ENCODE measurements at places on chromosomes 2 and 18.
A peak's percentile ranks its signal among the peaks of the same experiment; 100 is the strongest.

- no peak for DNase-seq
Measured at GRCh38 chr2:170571612-170572011, 143.5 kb upstream of the SP5 start.

DNA sequence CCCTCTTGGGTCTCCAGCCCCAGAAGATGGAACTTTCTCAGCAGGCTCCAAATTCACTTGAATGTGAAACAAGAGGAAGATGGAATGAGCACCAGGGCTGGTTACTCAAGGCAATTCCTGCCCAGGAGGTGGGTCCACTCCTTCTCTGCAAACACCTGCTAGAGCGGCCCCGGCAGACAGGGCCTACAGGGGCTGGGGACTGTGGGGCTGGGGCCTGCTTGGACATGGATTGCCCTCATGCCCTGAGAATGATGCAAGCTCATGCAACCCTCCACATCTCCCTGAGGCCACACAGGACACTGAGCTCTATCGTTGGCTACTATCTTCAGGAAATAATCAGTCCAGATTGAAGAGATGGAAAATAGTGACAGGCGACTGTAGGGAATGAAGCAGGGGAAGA, 39.1 kb downstream of the TFCP2L1 start:
- no peak for DNase-seq

DNA sequence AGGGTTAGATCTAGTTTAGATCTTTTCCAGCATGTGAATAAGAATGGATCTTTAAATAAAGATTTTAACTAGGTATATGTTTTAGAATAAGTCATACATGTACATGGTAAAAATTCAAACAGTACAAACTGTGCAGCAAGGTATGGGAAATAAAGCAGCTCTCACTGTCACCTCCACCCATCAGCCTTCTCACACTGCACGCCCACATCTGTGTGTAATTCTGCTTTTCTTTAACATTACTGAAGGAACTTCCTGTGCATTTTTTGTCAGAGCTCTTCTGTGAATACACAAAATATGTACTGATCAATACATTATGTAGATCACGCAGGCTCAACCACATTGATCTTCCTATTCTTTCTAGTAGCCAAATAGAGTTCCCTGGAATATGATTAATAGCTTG, 3.4 kb downstream of the CASP8 start:
- DNase-seq = no peak

- no peak for DNase-seq
Measured at GRCh38 chr2:40433736-40434135, 18.2 kb downstream of the SLC8A1 start.

DNA sequence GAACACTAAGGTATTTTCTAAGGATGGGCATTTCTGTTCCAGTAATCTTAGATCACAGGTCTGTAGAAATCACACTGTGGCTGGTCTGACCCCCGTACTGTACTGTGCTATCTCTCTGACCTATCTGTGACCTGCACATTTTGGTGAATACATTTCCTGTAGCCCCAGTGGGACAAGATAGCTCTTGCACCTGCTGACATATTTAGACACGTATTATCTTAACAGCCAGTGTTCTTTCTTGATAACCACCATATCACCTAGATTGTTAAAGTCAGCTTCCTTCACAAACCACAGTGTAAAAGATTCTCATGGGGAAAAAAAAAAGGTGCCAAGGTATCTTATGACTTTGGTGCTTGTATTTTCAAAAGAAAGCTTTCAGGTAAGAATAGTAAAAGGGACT, 39.8 kb upstream of the TMEM247 start:
- no peak for DNase-seq

GRCh38 chr18:6279308-6279707, 135.4 kb downstream of the L3MBTL4 start:
- no peak for DNase-seq

- no peak for DNase-seq
Measured at GRCh38 chr18:68418226-68418868, 296.6 kb downstream of the TMX3 start.

DNA sequence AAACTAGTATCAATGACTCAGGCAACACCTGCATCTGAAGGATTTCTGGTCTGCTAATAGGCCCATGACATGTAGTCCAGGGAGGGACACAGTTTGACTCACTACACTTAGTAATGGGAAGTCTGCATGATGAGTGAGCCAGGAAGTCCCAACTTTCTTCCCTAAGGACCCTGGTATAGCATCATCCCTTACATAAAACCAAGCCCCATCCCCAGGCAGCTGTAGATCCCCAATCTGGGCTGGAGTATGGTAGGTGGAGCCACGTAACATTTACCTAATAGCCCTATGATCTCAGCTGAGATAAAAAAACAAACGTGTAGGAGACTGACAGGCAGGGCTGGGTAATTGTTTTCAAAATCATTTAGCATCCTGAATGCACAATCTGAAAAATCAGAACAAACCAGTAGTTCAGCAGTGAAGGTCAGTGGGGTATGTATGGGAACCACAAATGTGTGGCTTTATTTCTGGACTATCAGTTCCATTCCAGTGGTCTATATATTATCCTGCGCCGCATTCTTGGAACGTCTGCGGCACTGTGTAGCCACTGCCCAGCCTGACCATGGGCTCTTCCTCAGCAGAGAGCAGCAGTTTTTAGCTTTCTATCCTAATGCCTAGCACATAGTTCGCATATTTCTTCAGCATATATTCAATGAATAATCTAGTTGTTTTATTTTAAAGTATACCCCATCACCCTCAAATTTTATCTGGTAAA, 33.5 kb downstream of the EPB41L3 start:
- DNase-seq = peak; percentile 50

DNA sequence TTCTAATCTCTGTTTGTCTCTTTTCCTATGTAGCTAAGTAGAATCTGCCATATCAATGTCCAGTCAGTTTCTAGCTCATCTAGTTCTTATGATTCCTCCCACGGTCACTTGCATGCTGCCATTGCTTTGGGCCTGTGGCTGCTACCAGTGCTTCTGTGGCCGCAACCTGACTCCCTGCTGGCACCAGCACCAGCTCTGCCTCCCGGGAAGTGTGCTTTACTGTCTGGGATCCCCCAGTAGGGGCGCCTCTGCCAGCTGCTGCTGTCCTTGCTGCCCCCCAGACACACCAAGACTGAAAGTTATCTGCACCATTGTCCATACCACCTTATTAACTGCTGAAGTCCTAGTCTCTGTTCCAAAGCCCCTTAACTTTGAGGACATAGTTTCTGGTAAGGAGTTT, 56.3 kb downstream of the RAPGEF4 start:
- DNase-seq = no peak

- no peak for DNase-seq
Measured at GRCh38 chr2:22221006-22221405, 1097.2 kb downstream of the TDRD15 start.

- DNase-seq = no peak
Measured at GRCh38 chr2:109446278-109447131, 167.3 kb downstream of the SEPTIN10 start.

GRCh38 chr2:167345559-167345958, 457.3 kb downstream of the XIRP2 start:
- peak; percentile 80 for DNase-seq

DNA sequence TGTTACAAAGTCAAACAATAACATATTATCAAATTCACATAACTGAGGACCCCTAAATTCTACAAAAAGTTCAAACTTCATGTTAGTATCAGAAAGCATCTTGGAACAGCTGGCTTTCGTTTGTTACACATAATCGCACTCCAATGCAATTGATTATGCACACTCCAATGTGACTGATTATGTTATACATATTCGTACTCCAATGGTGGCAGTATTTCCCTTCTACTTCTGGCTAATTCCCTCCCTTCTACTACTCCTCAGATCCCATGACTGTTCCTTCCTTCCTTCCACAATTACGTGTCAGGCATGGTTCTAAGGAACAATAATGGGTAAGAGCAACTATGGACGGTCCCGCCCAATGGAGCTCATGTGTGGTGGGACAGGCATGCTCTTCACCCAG, 137.1 kb upstream of the CCDC150 start:
- no peak for DNase-seq

- DNase-seq = no peak
Measured at GRCh38 chr2:220451438-220451837, 824.0 kb downstream of the SLC4A3 start.

DNA sequence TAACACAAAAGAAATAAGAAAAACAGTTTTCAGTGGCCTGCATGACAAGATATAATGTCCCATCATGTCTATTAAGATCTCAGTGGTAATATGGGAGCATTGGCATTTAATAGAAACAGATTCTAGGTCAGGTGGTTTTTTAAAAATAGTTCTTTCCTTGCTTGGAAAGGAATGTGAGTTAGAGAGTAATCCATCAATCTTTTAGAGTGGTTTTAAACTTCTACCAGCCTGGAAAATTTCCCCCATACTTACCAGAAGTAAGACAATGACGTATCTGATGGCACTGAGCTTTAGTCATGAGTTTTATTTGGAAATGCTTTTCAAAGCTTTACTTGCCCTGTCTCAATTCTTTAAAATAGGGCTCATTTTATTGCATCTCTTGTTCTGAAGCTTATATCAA, 441.7 kb upstream of the SMIM21 start:
- no peak for DNase-seq

GRCh38 chr2:152682663-152683062, 34.6 kb downstream of the PRPF40A start:
- DNase-seq = no peak

- DNase-seq = no peak
Measured at GRCh38 chr2:126860385-126860784, 38.3 kb upstream of the TEX51 start.

GRCh38 chr18:79227621-79228020, 158.4 kb downstream of the ATP9B start:
- DNase-seq = no peak

DNA sequence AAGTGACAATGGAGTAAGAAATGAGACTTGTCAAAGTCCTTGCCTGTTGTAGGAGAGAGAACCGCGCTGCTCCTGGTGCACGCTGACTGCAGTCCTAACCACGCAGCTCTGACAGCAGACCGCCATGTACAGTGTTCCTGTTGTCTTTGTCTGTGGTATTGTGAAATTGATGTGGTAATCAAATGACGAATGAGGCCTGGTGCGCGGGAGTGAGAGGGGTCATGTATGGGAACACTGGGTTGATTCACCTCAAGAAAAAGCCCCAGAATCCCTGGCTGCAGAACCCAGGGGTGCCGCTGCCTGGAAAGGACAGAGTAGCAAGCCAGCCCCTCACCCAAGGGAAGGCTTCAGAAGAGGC, 64.0 kb downstream of the INPP4A start:
- no peak for DNase-seq

DNA sequence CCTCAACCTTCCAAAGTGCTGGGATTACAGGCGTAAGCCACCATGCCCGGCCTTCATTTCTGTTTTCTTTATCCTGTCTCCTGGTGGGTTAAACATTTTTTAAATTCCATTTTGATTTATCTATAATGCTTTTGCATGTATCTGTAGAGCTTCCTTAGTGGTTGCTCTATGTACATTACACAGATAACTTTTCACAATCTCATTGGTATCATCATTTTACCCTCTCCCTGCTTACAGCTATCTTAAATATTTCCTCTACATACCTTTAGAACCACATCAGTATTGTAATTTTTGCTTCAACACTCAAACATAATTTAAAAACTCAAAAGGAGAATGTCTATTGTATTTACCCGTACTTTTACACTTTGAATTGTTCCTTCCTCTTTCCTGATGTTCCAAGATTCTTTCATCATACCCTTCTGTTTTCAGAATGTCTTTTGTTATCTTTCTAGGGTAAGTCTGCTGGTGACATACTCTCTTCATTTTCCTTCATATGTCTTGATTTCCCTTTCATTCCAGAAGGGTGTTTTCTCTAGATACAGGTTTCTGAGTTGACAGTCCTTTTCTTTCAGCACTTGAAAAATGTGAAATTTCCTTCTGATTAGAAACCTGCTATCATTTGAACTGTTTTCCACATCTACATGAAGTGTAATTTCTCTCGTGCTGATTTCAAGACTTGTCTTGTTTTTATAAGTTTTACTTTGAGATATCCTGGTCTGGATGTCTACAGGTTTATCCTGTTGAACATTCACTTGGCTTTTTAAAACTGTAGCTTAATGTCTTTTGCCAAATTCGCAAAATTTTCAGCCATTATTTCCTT, 21.9 kb downstream of the PPP3R1 start:
- no peak for DNase-seq

- no peak for DNase-seq
Measured at GRCh38 chr2:150538651-150539201, 51.3 kb upstream of the RND3 start.

- DNase-seq = peak; percentile 83
Measured at GRCh38 chr2:147572622-147573021, 272.2 kb upstream of the ACVR2A start.

GRCh38 chr2:207225773-207226172, 60.0 kb upstream of the KLF7 start:
- DNase-seq = no peak

GRCh38 chr2:173028671-173029070, 47.0 kb upstream of the MAP3K20 start:
- no peak for DNase-seq

- no peak for DNase-seq
Measured at GRCh38 chr2:108605947-108606346, 71.7 kb downstream of the LIMS1 start.

DNA sequence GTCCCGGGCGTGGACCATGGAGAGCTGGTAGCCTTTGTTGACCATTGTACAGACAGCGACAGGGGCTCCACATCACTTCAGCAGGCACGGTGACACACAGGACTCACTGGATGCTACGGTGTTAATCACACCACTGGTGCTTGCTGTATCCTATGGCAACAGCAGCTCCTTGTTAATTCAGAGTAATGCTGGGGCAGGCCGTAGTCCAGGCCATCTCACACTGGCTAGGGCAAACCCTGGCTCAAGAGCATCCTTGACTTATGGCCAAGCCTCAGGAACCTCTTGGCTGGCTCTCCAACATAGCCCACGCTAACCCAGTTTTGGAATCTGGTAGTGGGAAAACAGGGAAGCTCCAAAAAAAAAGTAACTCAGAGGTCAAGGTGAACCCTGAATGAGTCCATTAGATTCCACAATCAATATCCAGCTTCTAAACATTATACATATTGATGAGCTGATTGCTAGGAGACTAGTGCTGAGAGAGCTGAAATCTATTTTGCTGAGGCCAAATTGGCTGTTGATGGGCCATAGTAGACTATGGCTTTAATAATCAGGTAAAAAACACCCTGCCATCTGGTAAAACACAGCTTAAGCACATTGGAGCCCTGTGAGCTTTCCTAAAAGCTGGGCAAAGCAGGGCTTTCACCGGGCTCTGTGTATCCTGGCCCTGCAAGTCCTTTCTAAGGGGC, 253.6 kb downstream of the PRKCE start:
- no peak for DNase-seq

DNA sequence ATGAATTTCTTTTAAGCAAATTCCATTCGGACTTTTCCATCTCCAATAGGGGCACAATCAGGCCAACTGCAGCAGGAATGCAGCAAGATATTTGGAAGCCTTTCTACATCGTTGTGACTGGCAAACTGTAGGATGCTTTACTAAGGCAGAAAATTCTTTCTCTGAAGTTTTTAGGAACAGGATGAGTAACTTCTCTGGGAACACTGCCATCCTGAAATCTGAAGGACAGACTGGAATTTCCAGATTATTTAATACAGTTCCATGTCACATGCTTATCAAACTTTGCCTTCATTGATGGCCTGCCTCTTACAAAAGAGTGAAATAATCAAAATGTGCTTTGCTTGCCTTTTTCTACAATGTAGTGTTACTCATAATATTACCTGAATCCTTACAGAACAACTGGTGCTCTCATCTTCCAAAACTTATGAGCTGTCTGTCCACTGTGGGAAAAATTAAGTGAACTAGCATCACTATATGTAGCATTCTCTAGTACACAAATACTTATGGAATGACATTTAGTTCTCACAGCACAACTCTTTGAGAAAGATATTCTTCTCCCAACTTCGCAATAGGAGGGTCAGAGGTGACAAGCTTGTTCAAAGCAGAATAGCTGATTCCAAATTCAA, 32.0 kb upstream of the MAP2 start:
- DNase-seq = no peak

- DNase-seq = no peak
Measured at GRCh38 chr2:169391236-169391635, 28.9 kb upstream of the LRP2 start.

All from renal cortical epithelial cell (primary cell).